ENCODE measurements at places on chromosomes 2 and 18.

DNA sequence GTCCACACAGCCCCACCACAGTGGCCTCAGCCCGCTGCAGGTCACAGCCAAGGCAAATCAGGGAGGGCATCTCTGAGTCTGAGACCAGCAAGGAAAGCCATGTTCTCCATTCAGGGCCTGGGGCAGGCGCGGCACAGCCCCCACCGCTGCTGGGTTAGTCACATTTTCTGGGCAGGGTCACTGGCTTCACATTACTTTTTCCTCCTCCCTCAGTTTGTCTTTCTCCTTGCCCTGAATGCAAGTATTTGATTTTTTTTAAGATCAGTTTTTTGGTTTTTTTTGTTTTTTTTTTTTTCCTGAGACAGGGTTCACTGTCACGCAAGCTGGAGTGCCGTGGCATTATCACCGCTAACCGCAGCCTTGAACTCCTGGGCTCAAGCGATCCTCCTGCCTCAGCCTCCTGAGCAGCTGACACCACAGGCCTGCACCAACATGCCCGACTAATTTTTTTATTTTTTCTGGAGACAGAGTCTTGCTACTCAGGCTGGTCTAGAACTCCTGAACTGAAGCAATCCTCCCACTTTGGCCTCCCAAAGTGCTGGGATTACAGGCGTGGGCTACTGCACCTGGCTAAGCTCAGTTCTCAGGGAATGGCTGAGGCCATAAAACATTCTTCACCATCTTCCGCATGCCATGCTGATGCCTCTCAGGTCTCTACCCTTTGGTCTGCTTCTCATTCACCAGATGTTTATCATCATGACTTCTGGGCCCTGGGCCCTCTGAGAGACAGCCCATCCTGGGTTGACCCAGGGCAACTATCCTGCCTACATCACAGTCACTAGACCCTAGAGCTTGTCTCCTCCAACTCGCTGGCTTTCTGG is 628 bp upstream of the CAPG start:
- no peak for DNase-seq

DNA sequence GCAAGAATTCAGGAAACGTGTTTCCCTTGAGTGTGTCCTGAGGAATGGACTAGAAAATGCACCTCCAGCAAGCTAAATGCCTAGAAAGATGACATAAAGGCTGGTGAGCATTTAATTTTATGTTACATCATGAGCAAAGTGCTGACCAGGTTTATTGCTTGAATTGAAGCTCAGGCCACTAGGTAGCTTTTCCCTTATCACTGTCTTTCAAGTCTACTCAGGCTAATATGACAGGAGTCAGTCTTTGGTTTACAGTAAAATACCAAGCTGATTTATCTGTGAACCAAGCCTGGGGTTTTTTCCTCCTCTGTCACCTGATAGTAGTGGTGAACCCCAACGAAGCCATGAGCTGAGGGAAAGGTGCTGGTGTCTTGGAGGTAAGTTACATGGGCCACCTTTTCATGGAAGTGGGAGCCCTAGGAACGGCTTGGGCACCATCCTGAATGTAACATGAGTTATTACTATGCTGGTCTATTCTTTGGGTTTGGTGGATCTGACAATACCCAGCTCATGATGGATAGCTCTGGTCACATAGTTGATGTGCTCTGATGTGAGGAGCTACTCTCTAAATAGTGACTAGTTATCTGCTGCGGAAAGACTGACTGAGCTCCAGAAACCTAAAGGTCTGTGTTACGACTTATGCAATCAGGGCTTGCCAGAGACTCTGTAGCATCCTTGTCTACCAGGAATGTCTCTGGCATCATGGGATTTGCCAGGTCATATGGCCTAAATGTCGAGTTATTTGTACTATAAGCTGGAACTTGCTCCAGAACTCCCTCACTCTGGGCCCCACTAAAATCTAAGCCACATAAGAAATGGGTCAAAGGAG is 39.8 kb downstream of the NUP35 start:
- no peak for DNase-seq

DNA sequence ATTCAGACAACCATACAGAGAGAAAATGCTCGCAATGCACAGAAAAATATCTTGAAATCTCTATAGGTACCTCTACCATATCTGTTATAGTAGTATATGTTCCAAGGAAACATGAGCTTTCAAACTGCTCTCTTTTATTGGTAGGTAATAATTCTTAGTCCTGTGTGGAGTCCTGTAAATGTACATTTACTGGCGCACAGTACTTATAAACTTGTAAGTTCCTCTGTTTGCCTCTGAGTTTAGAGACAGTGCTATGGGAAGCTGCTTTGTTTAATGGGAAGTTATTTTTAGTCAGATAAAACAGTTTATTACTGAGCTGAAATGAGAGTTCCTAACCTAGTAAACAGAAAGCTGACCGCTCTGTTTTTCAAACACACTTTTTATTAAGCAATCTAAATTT is 52.7 kb downstream of the CCDC93 start:
- DNase-seq = no peak

DNA sequence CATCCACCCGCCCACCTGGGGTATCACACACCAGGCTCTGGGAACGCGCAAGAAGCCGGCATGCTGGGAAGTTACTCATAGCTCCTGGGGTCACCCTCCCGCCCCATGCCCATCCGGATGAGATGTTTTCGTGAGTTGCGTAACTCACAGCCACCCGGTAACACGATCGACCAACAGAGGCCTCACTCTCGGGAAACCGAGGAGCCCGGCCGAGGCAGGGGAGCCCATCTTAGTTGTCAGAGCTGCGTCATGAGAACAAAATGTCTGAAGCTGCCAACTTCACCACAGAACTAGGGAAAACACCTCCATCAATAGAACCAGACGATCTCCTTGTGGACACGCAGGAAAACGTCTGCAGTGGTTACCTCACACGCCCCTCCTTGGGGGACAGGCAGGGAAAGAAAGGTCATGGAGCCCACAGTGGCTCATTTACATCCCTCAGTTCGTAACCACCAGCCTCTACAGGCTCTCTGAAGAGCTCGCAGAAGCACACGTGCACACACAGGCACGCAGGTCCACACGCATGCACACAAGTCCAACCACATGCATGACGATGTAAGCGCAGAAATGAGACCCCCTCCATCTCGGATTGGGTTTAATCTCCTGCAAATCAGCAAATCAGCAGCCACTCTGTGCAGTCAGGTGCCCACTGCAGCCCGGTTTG is 26.2 kb downstream of the ADI1 start:
- DNase-seq = no peak

- no peak for DNase-seq
Measured at GRCh38 chr2:218152777-218153176, 14.0 kb downstream of the CXCR1 start.

DNA sequence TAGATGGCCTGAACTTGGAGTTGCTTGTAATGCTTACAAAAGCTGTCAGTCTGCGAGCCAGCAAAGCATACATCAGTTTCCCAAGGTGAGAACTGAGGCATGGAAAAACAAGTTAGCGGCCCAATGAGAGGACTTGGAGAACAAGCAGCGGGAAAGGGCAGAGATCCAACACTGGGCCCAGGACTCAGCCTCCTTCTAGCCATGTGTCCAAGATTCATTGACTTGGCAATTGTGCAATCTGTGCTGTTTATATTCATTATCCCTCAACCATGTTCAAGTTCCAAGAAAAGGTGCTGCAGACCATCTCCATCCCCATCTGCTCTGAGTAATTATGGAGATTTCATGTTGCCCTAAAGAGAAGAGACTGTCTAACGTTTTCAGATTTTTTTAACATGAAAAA is 187.4 kb downstream of the ALK start:
- DNase-seq = no peak

GRCh38 chr18:2635586-2635985 is 19.9 kb upstream of the SMCHD1 start:
- no peak for DNase-seq

DNA sequence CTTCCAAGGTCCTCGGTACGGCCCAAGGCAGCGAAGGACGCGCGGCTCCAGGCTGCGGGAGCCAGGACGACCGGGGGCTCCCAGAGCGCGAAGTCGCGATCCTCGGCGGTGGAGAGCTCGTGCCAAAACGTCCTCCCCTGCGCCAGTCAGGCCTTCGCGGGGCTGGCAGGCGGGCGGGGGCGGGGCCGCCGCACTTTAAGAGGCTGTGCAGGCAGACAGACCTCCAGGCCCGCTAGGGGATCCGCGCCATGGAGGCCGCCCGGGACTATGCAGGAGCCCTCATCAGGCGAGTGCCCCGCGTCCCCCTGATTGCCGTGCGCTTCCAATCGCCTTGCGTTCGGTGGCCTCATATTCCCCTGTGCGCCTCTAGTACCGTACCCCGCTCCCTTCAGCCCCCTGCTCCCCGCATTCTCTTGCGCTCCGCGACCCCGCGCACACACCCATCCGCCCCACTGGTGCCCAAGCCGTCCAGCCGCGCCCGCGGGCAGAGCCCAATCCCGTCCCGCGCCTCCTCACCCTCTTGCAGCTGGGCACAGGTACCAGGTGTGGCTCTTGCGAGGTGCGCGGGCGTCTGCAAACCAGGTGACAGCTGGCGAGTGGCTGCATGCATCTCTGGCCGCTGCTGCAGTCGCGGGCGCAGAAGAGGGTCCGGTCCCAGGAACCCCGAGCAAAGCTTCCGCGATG is at the start of gene CIDEA:
TSS of gene CIDEA (plus strand) at position 226 of the 684 bp plus-strand sequence. CDS start at position 249, 23 bp downstream.
- no peak for DNase-seq

- no peak for DNase-seq
Measured at GRCh38 chr2:233481368-233482142, 85.0 kb downstream of the USP40 start.

GRCh38 chr2:144570566-144570965 is 50.6 kb upstream of the ZEB2 start:
- no peak for DNase-seq
